OCI-LY7 (cell line): ENCODE measurements at places on chromosomes 3 and 15.

- DNase-seq: no peak
These were observed 108.4 kb downstream of the SHQ1 start for GRCh38 chr3:72739531-72740466.

- no peak for DNase-seq
These were observed 137.4 kb upstream of the UMPS start for GRCh38 chr3:124592658-124593441.

GRCh38 chr3:128946411-128946810 is 47.5 kb downstream of the CFAP92 start:
- DNase-seq: no peak

GRCh38 chr3:65173841-65174240 is 486.0 kb upstream of the ADAMTS9 start:
- DNase-seq: no peak

- peak; percentile 65 for DNase-seq
These were observed 2.8 kb downstream of the HEMK1 start for GRCh38 chr3:50572158-50572557.

GRCh38 chr15:32898414-32898813 is 180.6 kb downstream of the GREM1 start:
- peak; percentile 55 for DNase-seq

DNA sequence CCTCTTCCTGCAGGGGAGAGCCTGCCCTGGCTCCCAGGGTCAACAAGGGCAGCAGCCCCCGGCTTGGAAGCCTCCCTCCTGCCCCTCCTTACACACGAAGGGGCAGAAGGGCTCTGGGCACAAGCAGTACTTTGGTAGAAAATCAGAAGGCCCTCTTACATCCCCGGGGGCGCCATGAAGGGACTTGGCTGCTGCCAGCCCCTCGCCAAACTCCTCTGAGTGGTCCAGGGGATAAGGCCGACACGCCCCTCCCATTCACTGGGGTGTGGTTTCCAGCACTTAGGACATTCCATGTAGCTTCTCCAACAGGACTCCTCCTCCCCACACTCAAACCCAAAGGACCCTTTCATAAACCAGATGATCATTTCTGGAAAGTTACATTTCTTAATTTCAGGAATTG is 1.2 kb upstream of the ST8SIA2 start:
- no peak for DNase-seq

GRCh38 chr3:56985460-56985859 is 75.0 kb upstream of the SPATA12 start:
- DNase-seq: no peak

GRCh38 chr3:57530071-57530608 is 14.0 kb downstream of the DNAH12 start:
- DNase-seq: no peak

DNA sequence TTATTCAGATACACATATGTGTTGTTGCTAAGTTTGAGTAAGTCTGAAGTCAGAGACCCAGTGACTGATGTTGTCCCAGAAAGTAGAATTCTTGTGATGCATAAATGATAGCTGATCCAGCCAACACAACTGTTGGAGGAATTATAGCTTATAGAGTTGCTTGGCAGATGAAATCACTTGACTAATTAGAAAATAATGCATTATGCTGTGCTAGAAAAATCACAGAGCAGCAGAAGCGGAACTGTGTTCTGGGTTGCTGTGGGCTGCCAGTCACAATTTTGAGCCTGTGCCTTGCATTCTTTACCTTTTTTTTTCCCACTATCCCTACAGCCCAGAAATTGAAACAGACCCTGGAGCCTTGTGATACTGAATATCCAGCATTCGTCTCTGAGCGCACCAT is 90.0 kb upstream of the LRTM1 start:
- no peak for DNase-seq

- DNase-seq: no peak
These were observed 113.8 kb downstream of the AKAP13 start for GRCh38 chr15:85494048-85494777.

GRCh38 chr3:3798631-3799113 is 559 bp upstream of the LRRN1 start:
- no peak for DNase-seq

DNA sequence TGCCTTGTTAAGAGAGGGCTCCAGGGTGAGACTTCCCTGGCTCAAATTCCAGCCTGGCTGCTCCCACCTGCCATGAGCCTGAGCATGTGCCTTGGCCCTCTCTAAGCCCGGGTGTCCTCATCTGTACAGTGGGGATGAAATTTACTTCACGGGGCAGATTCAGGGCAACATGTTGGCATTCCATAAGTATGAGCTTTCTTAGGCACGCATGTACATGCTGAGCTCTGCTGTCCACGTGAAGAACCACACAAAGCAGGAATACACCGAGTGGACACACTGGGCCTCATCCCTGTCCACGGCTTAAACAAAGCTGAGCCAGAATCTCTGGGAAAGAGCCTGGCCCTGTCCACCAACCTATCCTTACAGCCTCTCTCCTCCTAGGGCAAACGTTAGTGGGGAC is 167.4 kb downstream of the OSBPL10 start:
- no peak for DNase-seq

DNA sequence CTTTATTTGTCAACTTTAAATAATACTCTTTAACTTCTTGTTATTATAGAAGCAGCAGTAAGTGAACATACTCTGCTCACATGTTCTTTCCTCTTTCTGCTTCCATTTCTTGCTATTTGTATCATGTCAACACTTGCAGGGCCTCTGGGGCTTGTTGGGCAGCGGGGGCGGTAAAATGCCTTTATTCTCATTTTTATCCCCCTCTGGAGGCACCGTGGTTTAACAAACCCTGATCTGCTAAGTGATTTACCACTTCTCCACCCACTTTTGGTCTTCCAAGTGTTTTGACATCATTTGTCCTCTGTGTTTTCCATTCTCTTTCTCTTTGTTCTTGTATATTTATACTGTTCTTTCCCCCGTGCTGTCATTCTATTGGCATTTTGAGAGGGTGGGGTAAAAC is 33.9 kb downstream of the SCN10A start:
- peak; percentile 3 for DNase-seq

DNA sequence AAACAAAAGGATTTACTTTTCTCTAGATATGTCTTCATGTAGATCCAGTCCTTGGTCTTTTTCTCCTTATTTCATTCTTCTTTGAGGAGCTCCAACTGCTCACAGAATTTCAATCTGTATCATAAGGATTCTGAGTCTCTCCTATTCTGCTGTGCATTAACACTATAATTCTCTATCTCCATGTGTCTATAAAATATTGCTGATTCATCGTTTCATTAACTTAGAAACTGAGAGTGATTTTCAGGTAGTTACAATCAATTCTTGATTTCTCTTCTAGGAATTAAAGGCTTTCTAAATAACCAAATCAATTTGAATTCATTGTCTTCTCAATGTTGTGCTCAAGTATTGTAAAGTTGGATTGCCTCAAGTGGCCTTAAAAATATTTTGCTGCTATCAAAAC is 651.5 kb upstream of the CADM2 start:
- DNase-seq: no peak

DNA sequence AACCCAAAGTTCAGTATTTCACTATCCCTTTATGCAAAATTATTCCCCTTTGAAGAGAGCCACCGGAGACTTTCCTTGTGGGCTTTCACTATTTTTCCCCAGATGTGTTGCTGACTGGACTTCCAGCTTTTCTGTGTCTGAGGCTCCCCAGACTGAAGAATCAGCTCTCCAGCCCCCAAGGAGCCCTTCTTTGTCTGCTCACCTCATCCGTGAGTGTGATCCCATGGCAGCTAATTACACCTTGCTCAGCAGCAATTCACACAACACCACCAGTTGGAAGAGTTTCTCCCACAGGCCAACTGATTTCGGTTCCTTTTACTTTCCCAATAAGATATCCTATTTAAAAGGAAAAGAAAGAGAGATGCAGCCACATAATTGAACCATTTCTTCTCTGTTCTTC is 249.5 kb upstream of the TRIM42 start:
- DNase-seq: no peak

- no peak for DNase-seq
These were observed 16.3 kb downstream of the CRTAP start for GRCh38 chr3:33130144-33130543.

GRCh38 chr3:101816215-101817149 is 32.8 kb upstream of the NFKBIZ start:
- no peak for DNase-seq

GRCh38 chr3:55903680-55904079 is 416.6 kb upstream of the WNT5A start:
- no peak for DNase-seq

DNA sequence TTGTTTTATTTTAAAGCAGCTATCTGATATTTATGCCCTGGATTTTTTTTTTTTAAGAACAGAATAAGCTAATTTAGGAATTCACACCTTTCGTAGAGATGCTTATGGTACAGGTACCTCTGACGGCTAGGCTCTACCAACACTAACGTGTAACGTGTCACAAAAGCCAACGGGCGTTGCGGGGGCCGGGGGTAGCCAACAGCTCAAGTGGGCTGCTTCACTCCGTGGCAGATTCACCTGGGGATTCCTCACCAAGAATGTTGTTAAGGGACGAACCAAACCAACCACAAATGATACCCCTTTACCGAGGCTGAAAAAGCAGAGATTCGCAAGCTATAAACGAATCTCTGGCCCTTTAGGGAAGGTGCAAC is 1.0 kb downstream of the TMCC1 start:
- no peak for DNase-seq

GRCh38 chr3:127702151-127702578 is 29.4 kb downstream of the ABTB1 start:
- DNase-seq: no peak

DNA sequence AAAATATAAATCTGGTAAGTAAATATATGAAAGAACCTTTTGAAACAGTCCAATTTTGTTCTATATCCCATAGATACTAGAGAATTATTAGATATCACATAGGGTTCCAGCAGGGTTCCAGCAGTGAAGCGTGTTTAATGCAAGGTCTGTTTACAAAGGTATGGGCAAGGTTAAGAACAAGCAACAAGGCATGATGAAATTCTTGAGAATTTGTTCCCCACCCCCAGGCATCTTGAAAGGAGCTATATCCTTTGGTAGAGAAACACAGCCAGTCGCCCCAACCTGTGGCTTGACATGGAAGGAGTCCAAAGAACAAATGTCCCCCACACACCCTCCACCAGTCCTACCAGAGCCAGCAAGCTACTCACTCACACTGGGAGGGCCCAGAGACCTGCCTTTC is 18.6 kb upstream of the FNDC3B start:
- no peak for DNase-seq

DNA sequence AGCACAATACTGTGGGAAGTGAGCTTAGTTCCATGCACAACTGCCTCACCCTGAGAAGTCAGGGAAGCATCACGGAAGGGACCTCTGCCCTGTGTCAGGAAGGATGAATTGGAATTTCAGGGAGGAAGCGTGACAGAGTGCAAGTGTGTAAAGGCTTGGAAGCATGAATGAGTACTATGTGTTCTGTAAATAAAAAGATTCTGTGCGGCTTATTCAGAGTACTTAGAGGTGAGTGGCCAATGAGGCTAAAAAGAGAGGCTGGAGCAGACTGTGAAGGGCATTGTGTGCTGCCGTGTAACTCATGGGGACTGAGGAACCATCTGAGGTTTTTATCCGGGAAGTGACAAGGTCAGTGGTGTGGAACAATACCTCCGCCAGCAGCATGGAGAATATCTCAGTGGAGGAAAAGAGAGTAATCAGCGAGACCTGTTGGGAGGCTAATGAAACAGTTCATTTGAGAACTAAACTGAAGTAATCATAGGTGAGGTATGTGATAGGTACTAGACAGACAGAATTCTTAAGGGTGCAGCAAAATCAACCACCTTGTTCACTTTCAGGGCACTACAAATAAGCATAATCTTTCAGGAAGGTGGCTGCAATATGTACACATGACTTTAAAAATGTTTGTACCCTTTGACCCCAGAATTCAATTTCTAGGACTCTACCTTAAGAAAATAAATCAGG is 64.9 kb upstream of the SPRED1 start:
- no peak for DNase-seq

- DNase-seq: no peak
These were observed 755 bp downstream of the PARP15 start for GRCh38 chr3:122578069-122578740.

DNA sequence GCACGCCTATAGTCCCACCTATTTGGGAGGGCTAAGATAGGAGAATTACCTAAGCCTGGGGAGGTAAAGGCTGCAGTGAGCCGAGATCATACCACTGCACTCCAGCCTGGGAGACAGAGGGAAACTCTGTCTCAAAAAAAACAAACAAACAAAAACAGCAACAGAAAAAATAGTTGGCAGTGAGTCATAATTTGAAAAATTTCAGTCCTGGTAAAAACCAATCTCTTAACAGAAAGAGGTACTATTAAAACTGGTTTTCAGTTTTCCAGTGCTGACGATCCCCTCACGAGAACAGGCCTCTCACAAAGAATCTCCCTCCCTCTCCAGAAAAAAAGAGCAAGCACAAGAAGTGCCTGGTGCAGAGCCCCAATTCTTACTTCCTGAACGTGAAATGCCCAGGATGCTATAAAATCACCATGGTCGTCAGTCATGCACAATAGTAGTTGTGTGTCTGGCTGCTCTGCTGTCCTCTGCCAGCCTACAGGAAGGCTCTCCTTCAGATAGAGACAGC is 22.8 kb upstream of the MAP4 start:
- no peak for DNase-seq

- DNase-seq: no peak
These were observed 101.6 kb downstream of the ZIC4 start for GRCh38 chr3:147304756-147305155.

DNA sequence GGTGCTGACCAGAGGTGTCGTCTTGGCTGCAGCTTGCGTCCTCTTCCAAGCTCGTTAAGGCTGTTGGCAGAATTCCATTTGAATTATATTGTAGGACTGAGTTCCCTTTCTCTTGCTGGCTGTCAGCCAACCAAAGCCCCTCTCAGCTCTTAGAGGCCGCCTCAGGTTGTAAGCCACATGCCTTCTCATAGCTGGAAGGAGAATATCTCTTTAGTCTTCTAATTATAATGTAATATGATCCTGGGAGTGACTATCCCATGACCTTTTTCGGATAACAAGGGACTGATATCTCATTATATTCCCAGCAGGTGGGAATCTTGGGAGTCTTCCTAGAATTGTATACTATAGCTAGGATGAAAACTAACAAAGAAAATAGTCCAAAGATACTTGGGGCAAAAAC is 4.8 kb downstream of the SCG5 start:
- no peak for DNase-seq

DNA sequence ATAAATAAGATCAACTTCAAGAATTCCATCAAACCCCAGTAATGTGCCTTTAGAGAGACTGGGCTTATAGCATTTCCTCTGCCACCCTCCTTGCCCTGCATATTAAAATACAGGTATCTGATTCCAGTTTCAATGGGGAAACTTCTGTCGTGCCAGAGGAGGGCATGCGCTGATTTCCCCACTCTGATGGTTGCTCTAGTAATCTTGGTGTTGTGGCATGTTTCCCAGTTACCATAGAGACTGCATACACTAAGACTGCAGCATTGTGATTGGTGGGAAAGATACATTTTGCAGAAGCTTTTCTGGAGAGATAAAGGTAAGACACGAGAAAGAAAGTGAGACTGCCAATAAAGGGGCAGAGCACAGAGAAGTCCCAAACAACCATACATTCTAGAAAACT is 225.6 kb downstream of the TIGIT start:
- no peak for DNase-seq

- no peak for DNase-seq
These were observed 42.1 kb downstream of the CRABP1 start for GRCh38 chr15:78382114-78382880.

GRCh38 chr3:178767581-178767980 is 231.3 kb downstream of the KCNMB2 start:
- DNase-seq: no peak
